Right ventricle myocardium superior (tissue), 1 donor: ENCODE measurements at places on chromosomes 4 and X. TPM values are rescaled to one million over a fixed set of nuclear protein-coding genes. Genes with fewer than 3 reads are reported as not detected.

DNA sequence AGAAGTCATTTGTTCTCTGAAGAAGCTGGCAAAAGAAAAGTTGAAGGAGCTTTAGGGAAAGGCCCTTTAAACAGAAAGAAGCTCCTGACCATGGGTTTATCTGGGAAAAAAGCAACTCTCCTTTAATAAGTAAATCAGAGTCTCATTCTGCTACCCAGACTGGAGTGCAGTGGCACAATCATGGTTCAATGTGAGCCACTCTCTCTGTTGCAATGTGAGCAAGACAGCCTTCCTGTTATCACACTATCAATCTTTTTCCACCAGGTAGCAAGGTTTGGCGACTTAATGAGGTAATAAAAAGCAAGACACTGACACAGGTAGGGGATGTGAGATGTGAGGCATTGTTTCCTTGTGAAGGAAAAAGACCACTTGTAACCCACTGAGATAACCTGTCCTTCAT is 111.3 kb downstream of the SYNPO2 start:
- DNase-seq: no peak

DNA sequence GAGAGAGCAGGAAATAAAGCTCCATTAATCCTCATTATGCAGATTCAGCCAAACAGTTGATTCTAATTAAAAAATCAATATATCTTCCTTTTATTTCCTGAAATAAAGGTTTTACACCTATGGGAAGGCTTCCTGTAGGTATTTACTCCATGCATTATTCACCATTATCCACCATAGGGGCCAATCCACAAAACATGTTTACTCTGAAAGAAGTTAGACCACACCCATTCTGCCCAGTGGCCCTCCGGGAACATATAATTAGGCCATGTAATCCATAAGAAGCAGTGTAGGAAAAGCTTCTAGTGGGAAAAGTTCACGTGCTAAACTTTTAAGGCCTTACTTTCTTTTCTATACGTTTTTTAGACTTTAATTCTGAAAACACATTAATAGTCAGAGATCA is 57.7 kb downstream of the SAT1 start:
- no peak for DNase-seq

DNA sequence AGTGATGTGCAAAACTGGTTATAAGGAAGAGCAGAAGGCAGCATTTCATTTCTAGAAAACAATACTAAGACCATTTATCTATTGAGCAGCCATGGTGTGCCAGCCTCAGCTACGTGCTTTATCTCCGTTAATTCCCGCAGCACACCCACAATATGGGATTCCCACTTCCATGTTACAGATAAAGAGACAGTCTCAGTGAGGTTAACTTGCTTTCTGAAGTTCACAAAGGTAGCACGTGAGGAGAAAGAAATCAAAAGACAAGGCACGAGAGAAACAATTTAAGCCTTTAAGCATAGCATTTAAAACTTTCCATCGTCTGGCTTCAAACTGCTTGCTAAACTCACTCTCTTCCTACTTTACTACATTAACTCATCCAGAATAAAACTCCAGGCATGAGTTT is 8.0 kb upstream of the RPL34 start:
- no peak for DNase-seq

DNA sequence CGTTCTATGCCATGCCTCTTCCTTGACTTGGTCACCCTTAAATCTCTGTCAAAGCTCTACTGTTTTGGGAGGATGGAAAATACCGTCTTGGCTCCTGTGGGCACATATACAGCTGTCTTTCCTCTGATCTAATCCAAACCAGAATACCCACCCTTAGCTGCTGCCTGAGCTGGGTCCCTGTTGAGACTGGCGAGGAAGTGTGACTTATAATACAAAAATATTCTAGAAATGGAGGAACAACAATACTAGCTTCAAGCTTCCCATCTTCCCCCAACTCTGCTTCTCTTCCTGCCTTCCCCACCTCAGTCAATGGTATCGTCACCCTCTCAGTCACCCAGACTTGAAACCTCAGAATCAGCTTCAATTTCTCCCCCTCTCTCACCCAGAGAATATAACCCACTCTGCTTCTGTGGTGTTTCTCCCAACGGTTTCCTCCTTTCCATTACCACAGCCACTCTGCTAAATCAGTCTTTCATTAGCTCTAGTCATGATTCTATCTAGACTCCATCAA is 599 bp upstream of the IL2RG start:
- no peak for DNase-seq

- DNase-seq: no peak
These were observed 144.2 kb downstream of the PABPC4L start for GRCh38 chr4:134057356-134057755.

DNA sequence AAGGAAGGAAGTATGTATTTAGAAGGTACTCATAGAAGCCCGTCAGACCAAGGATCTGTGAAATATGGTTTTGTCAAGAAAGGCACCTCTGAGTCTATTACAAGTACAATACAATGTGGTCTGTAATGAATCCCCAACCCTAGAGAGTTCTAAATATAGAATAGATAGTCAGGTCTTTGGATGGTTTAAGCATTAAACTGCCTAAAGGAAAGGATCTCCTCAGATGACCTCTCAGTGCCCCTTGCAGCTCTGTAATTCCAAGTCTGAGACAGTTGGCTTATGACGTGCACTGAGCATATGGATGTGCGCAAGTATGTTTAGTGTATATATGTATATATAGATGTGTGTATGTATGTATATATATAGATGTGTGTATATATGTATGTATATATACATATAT is 62.0 kb downstream of the CCSER1 start:
- DNase-seq: no peak

DNA sequence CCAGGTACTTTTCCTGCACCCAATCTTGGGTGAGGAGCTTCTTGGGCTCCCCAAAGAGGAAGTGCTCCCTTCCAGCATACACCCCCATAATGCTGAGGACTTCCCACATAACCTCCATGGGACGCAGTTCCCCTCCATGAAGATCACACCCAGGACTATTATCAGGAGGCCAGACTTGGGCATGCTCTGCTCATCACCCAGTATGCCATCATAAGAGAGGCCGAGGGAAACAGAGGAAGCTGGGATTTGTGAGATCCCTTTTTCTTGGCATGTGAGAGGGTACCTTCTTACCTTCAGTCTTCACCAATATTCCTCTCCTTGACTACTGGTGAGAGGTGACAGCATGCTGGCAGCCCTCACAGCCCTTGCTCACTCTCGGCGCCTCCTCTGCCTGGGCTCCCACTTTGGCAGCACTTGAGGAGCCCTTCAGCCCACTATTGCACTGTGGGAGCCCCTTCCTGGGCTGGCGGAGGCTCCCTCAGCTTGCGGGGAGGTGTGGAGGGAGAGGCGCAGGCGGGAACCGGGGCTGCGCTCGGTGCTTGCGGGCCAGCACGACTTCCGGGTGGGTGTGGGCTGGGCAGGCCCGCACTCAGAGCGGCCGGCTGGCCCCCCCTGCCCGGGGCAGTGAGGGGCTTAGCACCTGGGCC is 15.7 kb upstream of the HSFX1 start:
- DNase-seq: no peak

DNA sequence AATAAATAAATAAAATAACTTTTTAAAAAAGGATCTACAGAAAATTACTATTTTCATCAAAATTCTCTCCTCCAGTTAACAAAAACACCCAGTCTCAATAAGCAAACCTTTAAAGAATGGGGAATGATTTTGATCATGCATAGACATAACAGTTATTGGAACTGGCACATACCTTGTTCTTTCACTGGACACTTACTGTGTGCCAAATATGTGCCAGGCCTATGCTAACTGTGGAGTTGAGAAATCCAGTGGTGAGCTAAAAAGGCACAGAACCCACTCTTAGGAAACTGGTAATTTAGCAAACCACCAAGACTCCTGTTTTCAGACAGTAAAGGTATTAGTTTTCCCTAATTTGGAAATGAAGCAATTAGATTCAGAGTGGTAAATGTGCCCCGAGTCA is 39.1 kb downstream of the CLOCK start:
- no peak for DNase-seq

DNA sequence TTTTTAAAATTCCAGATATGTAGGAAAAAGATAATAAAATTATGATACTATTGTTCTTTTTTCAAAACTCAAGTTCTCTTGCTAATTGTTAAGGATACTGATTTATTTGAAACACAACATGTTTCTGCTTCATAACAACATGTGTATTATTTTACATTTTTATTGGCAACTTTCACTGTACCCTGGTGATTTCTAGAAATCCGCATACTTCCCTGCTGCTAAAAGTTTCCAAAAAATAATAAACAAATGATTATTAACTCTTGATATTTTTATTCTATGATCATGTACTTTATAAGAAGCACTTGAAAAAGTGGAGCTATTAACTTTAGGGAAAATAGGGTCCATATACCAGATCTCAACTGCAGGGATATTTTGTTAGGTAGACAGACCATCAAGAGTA is 71.2 kb upstream of the HCCS start:
- DNase-seq: no peak

DNA sequence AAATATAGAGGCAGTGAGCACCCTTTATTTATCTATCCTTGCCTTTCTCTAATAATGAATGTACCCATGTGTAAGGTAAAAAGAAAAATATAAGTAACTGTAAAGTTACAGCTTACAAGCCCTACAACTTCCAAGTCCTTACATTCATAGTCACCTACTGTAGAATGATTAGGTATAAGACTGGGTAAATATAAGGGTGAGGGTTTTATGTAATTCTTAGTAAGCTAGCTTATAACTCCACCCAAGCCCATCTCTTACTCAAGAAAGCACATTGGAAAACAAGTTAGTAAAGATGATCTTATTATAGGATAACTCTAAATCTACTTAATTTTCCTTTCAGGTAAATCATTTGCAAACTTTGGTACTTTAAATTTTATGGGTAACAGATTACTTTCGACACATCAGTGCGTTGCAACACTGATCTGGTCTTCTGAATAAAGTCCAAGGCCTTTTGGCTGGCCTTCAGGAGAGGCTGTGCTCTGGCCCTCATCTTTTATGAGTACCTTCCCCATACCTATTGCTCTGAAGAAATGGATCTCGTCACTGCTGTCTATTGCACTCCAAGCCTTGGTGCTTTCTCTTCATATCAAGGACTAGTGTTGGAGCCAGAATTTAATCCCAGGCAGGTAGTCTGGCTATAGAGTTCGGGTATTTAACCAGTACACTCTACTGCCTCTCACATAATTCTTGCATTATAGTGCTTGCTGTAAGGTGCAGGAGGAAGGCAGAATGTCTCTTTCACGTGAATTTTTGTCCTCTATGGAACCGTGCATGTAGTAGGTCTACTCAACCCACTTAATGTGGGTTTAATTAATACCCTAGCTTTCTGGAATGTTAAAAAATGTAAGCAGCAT is 443.6 kb upstream of the AR start:
- no peak for DNase-seq

DNA sequence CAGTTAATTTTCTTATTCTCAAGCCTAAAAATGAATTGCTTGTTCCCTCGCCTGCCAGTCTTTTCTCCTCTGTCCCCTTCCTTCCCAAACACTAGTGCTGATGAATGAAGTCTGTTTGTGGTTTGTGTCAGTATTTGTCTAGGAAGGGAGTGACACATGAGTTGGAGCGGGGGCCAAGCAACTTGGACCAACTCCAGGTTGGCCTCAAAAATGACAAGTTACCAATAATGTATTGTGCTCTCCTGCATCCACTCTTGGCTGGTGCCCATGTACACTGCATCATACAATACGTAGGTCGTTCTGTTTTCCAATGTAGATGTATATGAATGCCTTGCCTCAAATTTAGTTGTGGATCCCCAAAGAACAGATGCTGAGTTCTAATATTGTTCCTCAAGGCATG is 223.0 kb upstream of the GPC4 start:
- DNase-seq: no peak

- DNase-seq: no peak
These were observed 62.9 kb upstream of the FMR1 start for GRCh38 chrX:147848543-147849443.

GRCh38 chr4:118814058-118814457 is 21.9 kb downstream of the SEC24D start:
- DNase-seq: no peak

DNA sequence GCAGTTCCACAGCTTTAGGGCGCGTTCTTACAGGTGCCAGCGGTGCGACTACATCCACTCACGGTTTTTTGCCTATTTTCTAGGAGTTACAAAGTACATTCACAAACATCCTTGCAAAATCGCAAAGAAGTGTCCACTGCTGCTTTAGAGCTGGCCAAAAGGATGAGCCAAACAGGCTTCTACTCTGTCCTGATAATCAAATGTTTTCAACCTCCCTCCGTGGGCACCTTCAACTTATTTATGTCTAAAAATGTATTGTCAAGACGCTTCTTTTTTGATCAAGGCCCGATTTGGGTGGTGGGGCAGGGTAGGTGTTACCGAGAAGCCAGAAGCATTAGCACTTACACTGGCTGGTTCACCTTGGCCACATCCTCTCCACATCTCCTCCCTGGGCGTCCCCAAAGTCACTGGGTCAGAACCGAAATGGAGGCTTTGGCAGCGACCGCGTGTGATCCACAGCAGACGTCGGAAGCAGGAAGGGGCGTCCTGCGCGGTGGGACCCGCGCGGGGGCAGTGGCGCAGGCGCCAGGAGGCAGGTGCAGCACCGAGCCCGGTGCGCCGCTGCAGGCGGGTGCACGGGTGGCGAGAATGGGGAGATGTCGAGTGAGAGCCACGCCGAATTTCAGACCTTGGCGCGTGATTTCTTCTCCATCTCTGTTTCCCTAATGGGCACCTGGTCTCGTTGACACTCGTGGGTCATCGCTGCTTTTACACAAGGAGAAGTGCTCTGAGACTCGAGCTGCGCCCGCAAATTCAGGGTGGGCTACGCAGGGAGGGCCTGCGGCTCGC is 16.9 kb downstream of the NKX3-2 start:
- no peak for DNase-seq

DNA sequence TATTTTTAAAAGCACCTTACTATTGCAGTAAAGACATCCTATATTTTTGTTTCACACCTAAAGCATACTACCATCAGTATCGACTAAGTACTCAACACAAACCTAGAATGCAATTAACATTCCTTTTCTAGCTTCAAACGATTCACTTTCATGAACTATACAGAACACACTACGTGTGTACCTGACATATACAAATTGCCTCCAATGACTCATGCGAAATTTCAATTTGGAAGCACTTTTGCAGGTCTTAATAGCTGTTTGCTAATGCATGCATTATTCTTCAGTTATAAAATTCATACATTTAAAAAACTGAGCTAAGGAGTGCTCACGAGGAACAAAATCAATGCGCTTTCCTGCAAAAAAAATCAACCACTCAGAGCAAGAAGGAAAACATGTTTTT is 19.7 kb upstream of the GPM6B start:
- no peak for DNase-seq

- no peak for DNase-seq
These were observed 37.2 kb upstream of the CPEB2 start for GRCh38 chr4:14965071-14965470.

GRCh38 chrX:130262231-130262630 is 6.5 kb downstream of the ZNF280C start:
- no peak for DNase-seq

- DNase-seq: no peak
These were observed 69.7 kb upstream of the EGFL6 start for GRCh38 chrX:13499736-13500135.

CENPU gene
- 1.7 TPM for total RNA-seq

IGBP1 gene
- total RNA-seq: 52.7 TPM

ZNF630 gene
- total RNA-seq: 2.9 TPM

AMMECR1 gene
- total RNA-seq: 0.62 TPM

SMAD1 gene
- total RNA-seq: 8.9 TPM

EDA gene
- 11.1 TPM for total RNA-seq

VCX gene
- not detected for total RNA-seq

STATH gene
- total RNA-seq: not detected

DCAF4L1 gene
- 0.19 TPM for total RNA-seq

APELA gene
- not detected for total RNA-seq

KCND1 gene
- total RNA-seq: 0.38 TPM

CXCL3 gene
- 0.75 TPM for total RNA-seq

EGF gene
- 13.8 TPM for total RNA-seq

FABP2 gene
- not detected for total RNA-seq

CFAP47 gene
- total RNA-seq: not detected

RNF128 gene
- total RNA-seq: 0.13 TPM

ARHGEF6 gene
- 36.8 TPM for total RNA-seq

ANXA10 gene
- total RNA-seq: not detected
